ENCODE measurements at places on chromosomes 7 and 10.

GRCh38 chr7:48245751-48246472 is 74.7 kb downstream of the ABCA13 start:
- no peak for DNase-seq

DNA sequence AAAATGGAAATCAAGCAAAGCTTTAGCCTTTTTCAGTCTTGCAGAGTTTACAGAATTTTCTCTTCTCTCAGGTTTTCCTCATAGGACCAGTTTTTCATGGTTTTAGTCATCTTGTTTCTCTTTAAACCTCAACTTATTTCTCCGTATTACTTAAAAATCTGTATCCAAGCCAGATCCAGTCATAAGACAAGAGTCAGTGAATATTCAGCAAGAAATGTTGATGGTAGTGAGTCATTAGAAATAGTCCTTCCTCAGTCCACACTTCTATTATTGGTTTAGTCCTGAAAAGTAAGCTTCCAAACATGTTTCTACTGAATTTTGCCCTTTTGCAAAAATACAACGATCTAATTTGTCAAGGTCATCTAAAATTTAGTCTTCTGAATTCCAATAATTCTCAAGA is 107.0 kb downstream of the VIM start:
- DNase-seq: no peak

DNA sequence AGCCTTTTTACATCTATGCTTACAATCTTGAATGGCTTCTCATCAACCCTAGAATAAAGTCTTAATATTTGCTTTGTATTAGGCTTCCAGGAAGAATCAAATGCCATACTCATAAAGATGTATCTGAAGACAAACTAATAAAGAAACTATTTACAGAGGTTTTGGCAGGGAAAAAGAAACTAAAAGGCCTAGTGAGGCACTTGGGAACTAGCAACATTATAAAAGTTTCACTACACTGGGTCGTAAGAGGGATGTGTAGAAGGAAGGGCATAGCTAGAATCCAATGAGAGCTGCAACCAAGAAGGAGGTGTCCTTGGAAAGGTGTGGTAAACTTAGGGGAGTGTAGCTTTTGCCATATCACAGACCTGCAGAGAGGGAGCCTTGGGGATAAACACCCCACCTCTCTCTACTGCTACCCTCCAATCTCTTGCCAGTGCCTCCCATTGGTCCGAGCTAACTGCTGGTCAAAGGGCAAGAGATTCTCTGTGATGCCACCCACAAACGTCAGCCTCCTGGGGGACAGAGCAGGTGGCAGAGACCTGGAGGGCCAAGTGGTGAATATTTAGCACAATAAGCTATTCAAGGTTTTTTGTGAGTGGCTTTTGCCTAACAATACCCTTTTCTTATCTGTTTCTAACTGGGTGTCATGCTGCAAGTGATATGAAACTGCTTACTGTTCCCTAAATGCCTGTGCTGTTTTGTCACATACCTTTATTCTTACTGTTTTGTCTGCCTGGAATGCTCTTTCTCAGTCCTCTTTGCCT is 60.7 kb downstream of the CPED1 start:
- no peak for DNase-seq

- peak; percentile 38 for DNase-seq
Observed at GRCh38 chr7:8939446-8939845, 506.0 kb downstream of the NXPH1 start.

DNA sequence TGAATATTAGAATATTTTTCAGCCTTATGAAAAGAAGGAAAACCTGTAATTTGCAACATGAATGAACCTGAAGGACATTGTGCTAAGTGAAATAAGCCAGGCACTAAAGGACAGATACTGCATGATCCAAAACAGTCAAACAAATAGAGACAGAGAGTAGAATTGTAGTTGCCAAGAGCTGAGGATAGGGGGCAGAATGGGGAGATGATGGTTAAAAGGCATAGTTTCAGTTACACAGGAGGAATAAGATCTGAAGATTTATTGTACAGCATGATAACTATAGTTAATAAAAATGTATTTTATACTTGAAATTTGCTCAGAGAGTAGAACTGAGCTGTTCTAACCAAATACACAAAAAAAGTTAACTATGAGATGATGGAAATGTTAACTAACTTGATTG is 149.0 kb upstream of the TMEM106B start:
- no peak for DNase-seq

- no peak for DNase-seq
Observed at GRCh38 chr10:22219308-22219707, 1.5 kb upstream of the EBLN1 start.

- no peak for DNase-seq
Observed at GRCh38 chr7:70764701-70765208, 367.2 kb upstream of the GALNT17 start.

GRCh38 chr7:147245274-147245673 is 1128.7 kb downstream of the CNTNAP2 start:
- DNase-seq: no peak

DNA sequence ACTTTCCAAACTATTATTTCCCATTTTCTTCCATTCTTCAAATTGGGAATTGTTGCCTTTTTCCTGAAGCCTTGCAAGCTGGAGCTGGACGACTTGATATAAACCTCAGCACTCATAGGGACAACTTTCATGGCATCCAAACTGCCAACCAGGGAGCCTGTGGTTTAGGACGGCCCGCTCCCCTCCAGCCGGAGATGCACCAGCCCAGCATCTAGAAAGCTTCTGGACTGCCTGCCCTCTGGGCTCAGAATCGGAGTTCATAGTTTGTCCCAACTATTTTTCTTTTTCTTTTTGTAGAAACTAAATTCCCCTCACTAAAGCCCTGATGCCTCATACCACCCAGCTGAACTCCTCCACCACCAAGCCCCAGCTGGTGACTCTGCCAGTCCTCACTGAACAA is 200.3 kb downstream of the DNAJB6 start:
- no peak for DNase-seq

GRCh38 chr7:4689151-4689550 is 7.1 kb downstream of the FOXK1 start:
- no peak for DNase-seq

DNA sequence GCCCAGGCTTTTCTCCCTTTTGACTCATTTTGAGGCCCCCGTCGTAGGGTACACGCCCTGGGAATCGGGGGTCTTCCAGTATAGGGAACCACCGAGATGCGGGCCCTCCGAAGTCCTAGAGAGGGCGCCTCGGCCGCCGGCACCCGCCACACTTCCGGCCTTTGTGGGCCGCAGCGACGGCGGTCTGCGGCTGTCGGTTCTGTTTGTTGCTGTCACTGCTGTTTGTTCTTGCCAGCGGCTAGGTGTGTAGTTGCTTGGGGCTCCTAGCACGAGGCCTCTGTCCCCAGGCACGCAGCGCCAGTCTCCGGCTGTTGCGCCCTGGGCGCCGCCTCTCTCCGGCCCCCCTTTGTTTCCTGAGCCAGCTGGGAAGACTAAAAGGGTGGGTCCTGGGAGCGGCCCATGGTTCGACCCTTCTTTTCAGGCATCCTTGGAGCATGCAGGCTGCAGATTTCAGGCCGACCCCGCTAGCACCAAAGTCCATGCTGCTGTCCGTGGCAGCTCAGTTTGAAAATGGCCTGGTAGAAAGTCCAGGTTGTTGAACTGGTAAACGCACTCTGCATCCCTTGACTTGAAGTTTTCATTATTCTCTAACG is 17.8 kb upstream of the ZKSCAN1 start:
- peak; percentile 64 for DNase-seq

- DNase-seq: no peak
Observed at GRCh38 chr7:151134743-151135524, 32.6 kb downstream of the GBX1 start.
